Activated gamma-delta T cell treated with Interleukin-2 at 50 U/mL for 16 hours (primary cell): ENCODE measurements at places on chromosomes 5 and 9.

DNA sequence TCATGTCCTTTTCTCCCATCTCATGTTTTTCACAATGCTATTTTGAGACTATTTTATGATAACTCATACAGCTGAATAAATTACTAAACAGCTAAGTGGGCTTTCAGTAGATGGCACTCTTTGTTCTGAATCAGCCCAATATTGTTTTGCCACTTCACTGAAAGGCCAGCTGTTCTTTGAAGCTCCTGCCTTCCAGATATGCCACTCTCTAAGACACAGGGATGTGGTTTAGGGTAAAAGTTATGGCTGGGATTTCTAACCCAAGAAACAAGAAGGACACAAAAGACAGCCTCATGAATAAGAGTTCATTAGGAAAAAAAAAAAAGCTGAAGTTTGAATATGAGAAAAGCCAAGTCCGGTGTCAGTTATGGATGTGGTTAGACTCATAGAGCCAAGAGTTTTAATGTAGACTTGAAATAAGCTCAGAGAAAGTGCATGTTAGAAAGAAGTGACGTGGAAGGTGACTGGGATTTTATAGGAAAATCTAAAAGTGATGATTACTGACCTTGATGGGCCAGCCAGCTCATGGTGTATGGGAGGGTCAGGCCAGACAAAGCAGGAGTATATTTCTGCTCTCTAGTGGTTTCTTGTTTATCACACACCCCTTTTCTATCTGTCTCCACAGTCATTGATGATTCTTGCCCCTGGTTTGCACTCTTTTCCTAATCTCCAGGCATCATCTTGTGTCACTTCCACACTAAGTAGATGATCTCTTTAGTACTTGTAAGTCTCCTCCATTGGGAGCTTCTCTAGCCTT, 488.5 kb downstream of the NR2F1-AS1 start:
- no peak for DNase-seq

DNA sequence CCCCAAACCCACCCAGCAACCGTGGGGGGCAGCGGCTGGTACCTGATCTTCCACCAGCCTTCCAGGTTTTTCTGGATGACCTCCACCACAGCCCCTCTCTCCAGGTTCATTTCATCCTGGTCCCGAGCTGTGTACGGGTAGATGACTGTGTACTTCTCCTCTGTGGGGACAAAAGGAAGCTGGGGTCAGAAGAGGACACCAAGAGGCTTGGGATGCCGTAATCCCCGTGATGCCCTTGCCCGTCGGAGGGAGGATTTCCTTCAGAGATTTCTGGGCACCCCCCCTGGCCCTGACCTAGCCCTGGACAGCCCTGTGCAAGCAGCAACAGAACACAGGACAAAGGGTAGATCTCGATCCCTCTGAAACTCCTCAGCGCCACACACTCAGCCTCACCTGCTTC, 70.3 kb upstream of the UBTD2 start:
- no peak for DNase-seq

DNA sequence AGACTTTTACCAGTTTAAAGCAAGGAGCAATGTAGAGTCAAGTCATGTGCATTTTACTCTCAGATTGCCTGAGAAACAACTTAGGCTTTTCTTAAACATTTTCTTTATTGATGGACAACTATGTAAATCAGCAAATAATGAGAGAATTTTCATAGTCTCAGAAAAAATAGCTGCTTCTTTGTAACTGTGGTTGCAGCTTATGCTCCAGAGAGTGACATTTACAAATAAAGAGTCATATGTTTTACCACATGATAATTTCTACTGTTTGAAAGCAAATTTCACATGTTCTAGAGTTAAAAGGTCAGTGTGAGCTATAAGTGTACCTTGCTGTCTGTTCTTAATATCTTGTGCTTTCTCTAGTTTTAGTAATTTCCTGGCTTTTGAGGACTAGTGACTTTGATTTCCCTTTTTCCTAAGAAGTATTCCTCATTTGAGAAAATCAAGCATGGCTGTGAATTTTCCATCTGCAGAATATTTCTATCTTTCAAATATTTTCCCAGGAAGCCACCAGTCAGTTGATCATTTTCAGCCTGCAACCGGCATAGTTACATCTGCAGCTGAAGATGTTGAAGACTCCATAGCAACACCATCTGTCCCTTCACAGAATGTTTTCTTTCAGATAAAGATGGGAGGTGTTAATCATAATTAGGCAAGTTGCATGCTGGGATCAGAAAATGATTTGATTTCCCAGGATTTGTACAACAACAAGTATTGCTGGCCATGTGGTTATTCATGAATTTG, 229.9 kb downstream of the SGCD start:
- no peak for DNase-seq

DNA sequence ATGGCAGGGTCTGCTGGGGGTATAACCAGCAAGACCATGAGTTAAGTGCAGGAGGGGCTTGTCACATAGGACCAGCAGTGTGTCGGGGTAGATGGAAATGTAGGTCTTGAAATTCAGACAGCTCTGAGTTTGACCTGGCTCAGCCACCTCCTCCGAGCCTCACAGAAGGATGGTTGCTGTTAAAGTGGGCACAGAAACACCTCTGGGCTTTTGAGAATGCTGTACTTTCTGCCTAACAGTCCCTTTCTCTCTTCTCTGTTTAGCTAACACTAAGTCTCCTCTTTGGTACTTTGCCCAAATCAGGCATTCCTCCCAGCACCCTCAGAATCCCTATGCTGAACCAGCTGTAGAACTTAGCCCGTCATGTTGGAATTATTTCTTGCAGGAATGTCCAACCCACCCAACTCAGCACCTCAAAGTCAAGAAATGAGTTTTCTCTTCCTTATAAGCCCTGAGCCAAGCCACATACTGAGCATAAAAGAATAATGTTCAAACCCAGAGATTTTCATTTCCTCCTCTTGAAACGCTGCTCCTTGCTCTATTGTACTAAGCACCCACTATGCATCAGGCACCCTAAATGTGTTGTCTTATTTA, 41.7 kb upstream of the MATR3 start:
- DNase-seq: no peak

- DNase-seq: no peak
These were observed 628.0 kb upstream of the ADAMTS16 start for GRCh38 chr5:4511996-4512656.

- DNase-seq: no peak
These were observed 938 bp downstream of the NINJ1 start for GRCh38 chr9:93132946-93133680.

DNA sequence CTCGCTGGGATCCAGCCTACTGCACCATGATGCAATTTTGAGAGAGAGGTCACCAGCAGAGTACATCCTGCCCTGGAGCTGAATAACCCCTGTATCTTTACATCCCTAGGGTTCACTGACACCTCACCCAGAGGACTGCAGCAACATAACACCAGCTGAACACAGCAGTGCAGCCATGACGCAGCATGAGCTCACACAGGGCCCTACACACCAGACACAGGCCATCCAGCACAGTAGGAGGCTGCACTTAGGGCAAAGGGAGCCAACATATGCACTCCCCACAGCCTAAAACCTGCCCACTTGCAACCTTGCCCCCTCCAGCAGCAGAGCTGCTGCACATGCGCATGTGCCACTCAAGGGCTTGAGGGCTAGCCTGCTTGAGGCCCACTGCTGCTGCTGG, 157.3 kb upstream of the SMARCA2 start:
- DNase-seq: no peak

GRCh38 chr5:173231996-173232498, 3.0 kb downstream of the NKX2-5 start:
- DNase-seq: no peak

DNA sequence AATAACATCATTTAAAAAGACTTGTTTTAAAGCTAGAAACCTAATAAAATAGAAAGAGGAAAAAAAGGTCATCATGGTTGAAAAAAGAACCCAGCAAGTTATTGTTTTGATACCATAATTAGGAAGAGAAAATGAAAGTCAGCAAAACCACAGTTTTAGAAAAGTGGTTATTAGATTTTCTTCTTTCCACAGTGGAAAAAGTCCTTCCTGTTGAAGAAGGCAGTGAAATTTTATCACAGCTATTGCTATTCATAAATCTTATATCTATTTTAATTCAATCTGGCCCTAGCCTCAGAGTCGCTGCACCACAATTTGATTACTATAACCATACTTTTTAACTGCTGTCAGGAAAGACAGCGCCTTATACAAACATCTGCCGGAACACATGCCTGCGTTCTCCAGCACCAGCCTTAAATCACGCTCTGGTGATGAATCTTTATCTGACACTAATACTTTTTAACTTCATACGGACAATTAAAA, 60.3 kb downstream of the MAPKAP1 start:
- no peak for DNase-seq

DNA sequence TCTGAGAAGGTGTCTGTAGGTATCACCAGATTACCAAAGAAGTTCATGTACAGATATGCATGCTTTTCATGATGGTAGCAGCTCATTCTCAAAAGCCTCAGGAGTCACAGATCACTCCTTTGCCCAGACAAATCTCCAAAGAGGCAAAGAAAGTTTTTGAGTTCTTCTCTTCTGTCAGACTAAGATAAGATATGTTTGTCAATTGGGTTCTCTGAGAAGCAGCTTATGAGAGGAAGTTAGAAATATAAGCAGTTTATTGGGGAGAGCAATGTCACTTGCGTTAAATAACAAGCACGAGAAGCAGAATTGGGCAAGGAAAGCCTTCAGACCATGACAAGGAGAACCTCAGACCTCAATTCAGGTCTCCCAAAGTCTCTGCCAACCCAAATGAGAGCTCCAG, 219.2 kb upstream of the KLF4 start:
- DNase-seq: no peak
